ENCODE measurements at places on chromosomes 2 and 18.

DNA sequence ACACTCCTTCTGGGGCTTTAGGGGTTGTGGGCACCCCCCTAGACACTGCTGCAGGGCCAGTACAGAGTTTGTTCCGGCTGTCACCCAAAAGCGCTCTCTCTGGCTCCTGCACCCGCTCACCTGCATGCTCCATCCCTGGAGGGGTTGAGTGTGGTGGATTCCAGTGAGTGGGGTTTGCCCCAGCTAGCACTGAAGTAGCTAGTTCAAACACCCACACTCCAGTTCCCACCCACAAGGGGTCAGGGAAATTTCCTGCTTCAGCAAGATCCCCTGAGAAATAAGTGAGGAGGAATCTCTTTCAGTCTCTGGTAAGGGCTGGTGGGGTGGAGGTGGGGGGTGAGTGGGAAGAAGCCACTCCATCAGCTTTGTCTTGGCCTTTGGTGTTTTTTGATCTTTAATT, 73.6 kb downstream of the TMEM17 start:
- DNase-seq = no peak

- no peak for DNase-seq
Measured at GRCh38 chr2:157321466-157321865, 4.2 kb downstream of the ERMN start.

- DNase-seq = no peak
Measured at GRCh38 chr2:85264471-85264870, 63.3 kb downstream of the TGOLN2 start.

GRCh38 chr2:7706791-7707190, 789.6 kb downstream of the RNF144A start:
- DNase-seq = no peak
